AG08395 (cell line): ENCODE measurements at places on chromosomes 11 and 22.

DNA sequence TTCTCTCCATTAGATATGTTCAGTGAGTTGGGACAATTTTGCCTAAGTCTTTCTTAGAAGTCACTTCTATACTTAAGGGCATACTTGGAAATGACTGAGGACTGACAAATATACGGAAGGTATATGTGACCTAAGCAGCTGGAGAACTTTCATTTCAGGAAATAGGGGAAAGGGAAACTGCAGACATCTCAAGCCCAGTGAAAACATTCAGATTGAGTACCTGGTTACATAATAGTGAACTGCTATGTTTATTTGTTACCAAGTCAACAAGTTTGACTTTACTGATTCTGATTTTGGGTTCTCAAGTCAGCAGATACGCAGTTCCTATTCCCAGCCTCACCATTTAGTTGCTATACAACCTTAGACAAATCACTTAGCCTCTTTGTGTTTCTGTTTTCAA, 1173.9 kb downstream of the LRRC4C start:
- no peak for DNase-seq

- peak; percentile 86 for DNase-seq
These were observed 53.2 kb upstream of the CDON start for GRCh38 chr11:126115816-126116331.

- peak; percentile 44 for DNase-seq
These were observed 2.5 kb downstream of the CDC42EP2 start for GRCh38 chr11:65317025-65317786.

- no peak for DNase-seq
These were observed 24.6 kb downstream of the TP53I11 start for GRCh38 chr11:44926036-44926435.

DNA sequence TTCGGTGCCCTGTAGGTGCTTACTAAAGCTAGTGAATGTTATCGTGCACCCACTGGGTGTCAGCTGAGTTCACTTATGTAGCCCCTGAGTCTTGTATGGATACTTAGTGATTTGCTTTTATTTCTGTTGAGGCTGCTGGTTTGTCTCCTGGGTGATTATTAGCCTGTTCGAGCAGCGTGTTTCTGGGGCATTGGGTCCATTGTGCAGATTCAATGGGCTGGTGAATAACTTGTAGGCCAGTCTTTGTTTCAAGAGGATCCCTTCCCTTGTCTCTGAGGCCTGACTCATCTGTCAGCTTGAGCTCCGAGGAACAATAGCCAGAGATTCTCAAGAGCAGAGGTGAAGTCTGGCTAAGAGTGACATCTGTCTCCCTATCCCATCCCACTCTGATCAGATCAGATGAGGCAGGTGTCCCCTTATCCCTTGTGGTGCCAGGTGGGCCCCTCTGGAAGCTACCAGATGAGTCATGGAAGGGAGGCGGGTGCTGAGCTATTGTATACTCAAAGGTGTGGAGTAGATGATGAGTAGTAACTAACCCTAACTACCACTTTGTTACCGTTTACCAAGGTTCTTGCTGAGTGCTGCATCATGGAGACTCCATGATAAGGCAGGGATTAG, 3.7 kb downstream of the MIAT start:
- no peak for DNase-seq

DNA sequence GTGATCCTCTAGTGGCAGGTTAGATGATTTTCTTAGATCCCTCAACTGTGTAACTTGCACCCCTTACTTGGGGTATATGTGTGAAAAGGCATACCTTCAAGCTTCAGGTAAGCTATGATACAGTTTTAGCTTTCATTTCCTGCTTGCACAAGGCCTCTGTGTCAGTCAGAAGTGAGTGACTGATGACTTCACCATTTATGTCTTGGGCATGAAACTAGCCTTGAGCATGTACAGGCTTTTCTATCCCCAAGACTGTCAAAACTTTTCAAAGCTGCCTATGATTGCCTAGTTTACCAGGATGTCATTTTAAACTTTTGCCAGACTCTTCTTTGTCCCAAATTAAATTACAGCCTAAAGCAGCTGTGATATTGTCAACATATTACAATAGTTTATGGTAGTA, 286.1 kb upstream of the CNTN5 start:
- DNase-seq, result no peak

GRCh38 chr22:33328789-33329296, 270.7 kb upstream of the SYN3 start:
- peak; percentile 37 for DNase-seq

GRCh38 chr22:28963362-28963761, 80.0 kb downstream of the ZNRF3 start:
- DNase-seq, result no peak

GRCh38 chr11:1745701-1746320, 4.6 kb downstream of the IFITM10 start:
- no peak for DNase-seq

GRCh38 chr11:72217841-72218240, 1.2 kb downstream of the FOLR2 start:
- DNase-seq, result no peak

DNA sequence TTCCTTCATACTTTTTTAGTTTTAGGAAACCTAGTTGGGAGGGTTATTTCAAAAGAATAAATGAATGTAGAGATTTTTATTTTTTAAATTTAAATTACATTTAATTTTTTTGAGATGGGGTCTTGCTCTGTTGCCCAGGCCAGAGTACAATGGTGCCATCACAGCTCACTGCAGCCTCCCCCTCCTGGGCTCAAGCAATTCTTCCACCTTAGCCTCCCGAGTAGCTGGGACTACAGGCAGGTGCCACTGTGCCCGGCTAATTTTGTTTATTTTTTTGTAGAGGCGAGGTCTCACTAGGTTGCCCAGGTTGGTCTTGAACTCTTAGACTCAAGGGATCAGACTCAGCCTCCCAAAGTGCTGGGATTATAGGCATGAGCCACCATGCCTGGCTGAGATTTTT, 32.6 kb downstream of the ZNRF3 start:
- DNase-seq, result no peak

- no peak for DNase-seq
These were observed 68.1 kb downstream of the CACNG2 start for GRCh38 chr22:36635483-36635882.

GRCh38 chr11:100684101-100685065, 2.7 kb upstream of the ARHGAP42 start:
- no peak for DNase-seq

- no peak for DNase-seq
These were observed 211.6 kb upstream of the SESN3 start for GRCh38 chr11:95442531-95443050.

GRCh38 chr11:45906096-45906682, 882 bp downstream of the FREY1 start:
- no peak for DNase-seq

DNA sequence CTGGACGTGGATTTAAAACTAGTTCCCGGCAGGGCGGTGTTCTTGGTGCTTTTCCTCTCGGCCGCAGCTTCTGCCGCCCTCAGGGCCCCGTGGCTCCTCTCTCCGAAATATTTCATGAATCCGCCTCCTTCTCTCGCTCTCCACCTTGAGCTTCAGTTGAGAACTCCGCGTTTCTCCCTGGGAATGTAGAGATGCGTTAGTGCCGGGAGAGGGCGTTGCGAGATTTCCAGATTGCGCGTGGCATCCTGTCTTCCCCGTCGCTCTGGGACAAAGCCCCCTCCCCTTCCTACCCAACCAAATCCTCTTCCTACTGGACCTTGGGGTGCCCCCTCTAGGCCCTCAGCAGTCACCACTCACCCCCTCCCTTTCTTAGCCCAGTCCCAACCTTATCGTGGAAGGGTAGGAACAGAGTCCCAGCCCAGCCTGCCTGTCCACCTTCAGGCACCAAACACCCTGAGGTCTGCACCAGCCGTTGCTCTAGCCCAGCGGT, 15.5 kb upstream of the RAC2 start:
- peak; percentile 52 for DNase-seq

GRCh38 chr11:81345609-81346008, 1388.1 kb downstream of the FAM181B start:
- DNase-seq, result no peak

GRCh38 chr11:20154381-20154780, 5.9 kb downstream of the DBX1 start:
- peak; percentile 75 for DNase-seq

- no peak for DNase-seq
These were observed 278.0 kb upstream of the PLET1 start for GRCh38 chr11:112538534-112539280.

GRCh38 chr11:133041181-133041580, 491.1 kb downstream of the OPCML start:
- no peak for DNase-seq

GRCh38 chr11:101863361-101863760, 51.4 kb upstream of the CEP126 start:
- DNase-seq, result peak; percentile 67

GRCh38 chr11:95486466-95486865, 255.5 kb upstream of the SESN3 start:
- no peak for DNase-seq

- no peak for DNase-seq
These were observed 499 bp downstream of the LRRC56 start for GRCh38 chr11:537622-538430.

DNA sequence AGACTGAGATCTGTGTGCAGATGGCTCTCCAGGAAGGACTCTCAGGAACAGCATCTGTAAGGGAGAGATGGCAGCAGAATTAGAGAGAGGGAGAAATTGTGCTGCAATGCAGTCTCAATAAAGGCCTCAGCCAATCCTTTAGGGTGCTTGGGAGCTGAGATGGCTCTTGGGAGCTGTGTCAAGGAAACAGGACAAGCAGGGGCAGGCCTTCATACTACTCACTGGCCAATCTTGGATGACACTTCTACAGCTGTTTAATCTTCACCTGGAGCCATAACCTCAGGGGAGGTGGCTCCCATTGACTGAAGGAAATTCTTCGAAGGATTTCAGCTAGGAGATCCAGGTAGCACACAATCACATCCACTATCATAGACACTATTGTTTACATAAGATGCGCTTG, 10.0 kb downstream of the OR5B21 start:
- no peak for DNase-seq

- no peak for DNase-seq
These were observed 491.6 kb downstream of the MIAT start for GRCh38 chr22:27148886-27149470.

DNA sequence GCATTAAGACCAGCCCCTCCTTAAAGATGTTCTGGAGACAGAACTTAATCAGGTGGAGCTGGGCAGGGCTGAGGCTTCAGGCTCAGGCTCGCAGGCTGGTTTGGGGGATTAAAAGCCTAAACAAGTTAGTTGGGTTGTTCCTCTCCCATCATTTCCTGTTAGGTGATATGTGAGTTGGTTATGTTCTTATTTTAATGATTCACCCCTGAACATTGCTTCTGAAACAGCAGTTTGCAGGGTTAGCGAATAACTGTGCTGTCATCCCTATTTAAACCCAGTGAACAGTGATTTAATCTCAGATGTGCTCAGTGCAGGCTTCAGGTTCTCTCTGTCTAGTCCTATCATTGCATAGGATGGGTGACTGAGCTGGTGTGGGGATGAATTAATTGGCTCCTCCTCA, 47.4 kb upstream of the BIRC3 start:
- peak; percentile 23 for DNase-seq

GRCh38 chr22:19815093-19815822, 39.4 kb downstream of the GNB1L start:
- no peak for DNase-seq

DNA sequence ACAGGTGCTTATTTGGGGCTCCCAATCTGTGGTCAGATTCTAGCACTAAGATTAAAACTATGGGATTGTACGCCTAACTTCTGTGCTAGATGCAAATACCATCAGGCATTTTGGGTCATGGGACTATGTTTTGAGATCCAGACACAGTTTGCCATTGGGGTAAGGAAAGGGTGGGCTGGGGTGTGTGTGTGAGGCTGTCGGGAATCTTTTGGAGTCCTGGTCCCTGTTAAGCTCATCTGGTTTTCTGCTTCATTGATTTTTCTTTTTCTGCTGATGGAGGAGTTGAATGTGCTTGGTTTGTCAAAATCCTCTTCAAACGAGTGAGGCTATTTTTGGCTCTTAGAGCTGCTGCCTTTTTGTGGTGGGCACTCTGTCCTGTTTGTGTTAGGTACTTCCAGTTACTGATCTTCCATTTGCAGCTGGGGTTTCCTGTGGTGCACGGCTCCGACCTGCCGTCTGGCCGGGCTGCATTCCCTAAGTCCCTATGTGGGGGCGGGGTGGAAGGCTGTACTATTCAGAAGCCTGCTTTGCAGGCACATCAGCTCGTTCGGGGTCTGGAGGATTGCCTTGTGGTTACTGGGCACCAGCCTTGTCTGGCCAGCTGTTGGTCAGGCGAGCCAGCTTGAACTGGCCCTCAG, 2.9 kb downstream of the BCR start:
- DNase-seq, result peak; percentile 54

DNA sequence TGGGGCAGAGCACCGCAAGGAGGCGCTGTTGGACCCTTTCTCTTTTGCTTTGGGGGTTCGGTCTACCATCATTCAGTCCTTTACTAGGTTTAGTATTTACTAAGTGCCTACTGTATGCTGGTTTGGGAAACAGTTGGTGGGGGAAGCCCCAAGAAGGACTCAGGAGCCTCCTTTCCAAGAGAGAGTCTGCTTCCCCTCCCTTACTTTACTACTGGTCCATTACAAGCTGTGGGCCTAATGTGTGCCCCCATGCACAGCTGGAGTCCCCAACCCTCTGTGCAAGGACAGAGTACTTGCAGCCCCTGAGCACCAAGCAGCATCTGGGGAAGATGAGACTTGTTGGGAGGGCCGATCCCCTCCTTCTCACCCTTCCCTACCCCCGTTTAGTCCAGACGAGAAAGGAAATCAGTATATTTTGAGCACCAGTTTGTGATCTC, 876 bp upstream of the UBE2L6 start:
- no peak for DNase-seq

- no peak for DNase-seq
These were observed 9.9 kb downstream of the LINC01488 start for GRCh38 chr11:69491071-69492031.

- DNase-seq, result peak; percentile 69
These were observed 15.2 kb downstream of the SERPINH1 start for GRCh38 chr11:75577207-75577606.

- peak; percentile 87 for DNase-seq
These were observed at the start of gene LMO1 for GRCh38 chr11:8263769-8264410. TSS of gene LMO1 (minus strand) at chr11:8263878. CDS start at chr11:8263362, 516 bp downstream.

DNA sequence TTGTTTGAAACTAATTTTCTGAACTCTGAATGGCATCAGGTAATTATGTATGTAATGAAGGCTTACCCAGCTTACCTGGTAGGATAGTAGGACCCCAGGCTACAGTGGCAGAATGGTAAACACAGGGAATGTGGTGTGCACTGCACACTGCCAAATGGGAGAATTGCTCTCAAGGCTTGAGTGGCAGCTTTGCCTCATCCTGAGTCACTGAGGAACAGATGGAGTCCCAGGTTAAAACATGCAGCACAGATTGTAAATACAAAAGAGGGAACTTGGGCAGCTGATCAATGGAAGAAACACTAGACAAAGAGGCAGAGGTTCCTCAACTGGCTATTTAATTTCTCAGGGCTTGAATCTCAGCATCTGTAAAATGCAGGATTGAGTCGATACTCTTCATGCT, 24.4 kb downstream of the GPR83 start:
- DNase-seq, result no peak

DNA sequence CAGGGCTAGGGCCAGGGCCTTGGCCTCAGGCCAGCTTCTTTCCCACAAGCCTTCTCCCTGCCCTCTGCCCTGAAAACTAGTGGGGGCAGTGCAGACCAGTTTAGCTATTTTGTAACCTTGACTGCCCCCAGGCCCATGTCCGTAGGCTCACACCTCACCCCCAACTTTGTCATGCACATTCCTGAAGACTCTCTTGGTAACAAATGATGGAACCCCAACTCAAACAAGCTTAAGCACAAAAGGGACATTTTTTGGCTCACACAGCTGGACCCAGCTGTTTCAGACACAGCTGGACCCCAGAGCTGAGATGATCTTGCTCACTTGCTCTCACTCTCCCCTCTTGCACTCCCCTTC, 46.6 kb downstream of the KCNQ1OT1 start:
- no peak for DNase-seq
